Mesothelial cell of epicardium (in vitro differentiated cells): ENCODE measurements at places on chromosomes 11 and 22. TPM values are rescaled to one million over a fixed set of nuclear protein-coding genes. Genes with fewer than 3 reads are reported as not detected.

GRCh38 chr11:9008011-9008550, 4.3 kb upstream of the NRIP3 start:
- no peak for DNase-seq

DNA sequence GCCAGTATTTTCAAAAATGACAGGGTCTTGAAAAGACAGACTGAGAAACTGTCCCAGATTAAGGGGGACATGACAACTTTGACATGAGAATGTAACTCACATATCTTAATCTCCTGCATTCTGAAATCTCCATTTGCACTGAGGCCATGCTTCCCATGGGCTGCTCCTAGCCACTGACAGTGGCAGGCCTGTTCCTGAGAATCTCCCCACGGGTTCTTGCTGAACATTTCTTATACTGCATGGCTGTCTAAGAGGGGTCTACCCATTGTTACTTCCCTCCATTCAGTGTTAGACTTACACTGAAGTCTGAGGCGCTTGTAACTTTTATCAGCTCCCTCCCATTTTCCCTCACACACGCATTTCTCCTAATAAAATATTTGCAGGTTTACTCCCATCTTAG, 1.5 kb downstream of the CEP295 start:
- no peak for DNase-seq

DNA sequence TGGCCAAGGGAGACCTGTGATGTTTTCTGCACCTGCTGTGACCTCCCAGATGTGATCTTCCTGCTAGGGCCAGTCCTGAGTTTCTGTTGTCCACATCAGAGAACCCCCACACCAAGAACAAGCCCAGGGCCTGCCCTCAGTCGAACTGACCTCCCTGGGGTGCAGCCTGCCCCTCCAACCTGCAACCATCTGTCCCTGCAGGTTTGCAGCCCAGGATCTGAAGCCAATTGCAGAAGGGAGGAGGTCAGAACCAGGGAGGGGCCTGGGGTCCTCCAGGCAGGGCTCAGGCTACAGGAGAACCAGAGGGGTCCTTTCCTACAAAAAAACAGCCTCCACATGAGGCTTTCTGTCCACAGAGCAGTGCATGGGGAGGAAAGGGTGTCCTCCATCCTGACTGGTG, 807 bp downstream of the TRIM3 start:
- DNase-seq = no peak

DNA sequence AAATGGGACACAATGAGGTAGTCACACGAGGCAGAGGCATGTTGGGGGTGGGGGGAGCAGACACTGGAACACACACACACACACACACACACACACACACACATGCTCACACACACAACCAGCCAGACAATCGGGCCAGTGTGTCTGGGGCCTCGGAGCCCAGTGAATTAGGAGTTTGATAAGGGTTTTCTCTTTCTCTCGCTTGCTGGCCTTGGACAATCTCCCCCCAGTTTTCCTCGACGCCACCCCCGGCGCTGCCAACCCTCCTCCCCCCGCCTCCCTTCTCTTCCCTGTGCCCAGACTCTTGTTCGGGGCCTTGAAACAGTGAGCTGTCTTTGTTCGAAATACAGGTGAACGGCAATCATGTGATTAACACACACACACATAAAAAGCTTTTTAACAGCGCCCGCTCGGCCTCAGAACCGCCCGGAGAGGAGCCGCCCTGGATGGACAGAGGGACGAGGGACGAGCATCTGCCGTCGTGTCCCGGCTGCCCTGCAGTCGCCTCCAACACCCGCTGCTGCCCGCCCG, 1.5 kb upstream of the SOX10 start:
- no peak for DNase-seq

GRCh38 chr11:118605116-118605867, 2.1 kb upstream of the PHLDB1 start:
- no peak for DNase-seq

- DNase-seq = no peak
Measured at GRCh38 chr11:65111159-65111743, 421 bp upstream of the TM7SF2 start.

DNA sequence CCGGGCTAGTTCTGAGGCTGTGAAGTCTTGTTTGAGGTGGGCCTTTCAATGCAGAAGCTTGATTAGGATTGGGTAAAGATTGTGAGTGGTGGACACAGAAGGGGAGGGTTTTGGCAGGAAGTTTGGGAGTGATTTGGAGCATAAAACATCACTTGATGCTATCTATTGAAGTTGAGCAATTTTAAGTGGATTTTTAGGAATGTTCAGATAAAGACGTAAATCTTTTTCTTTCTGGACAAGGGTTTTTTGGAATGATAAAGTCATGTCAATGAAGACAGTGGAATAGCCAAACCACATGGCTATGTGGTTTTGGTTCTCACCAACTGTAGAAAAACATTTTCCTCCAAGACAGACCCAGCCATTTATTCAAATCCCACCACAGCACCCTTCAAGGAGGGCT, 111.2 kb upstream of the SNX19 start:
- no peak for DNase-seq

DNA sequence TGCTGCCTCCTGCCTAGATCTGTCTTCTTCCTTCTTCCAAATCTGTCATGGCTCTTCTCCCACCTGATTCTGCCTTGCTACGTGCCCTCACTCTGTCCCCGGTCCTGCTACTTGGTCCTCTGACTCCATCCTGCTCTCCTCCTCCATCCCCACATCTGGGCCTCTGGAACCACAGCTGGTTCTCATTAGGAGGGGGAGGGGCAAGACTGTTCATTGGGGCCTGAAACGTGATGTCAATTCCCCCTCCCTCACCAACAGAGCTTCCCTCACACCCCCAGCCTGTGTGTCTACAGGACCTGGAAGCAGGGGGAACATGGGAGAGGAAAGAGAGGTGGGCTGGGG, 9.1 kb downstream of the DCHS1 start:
- DNase-seq = no peak

- DNase-seq = no peak
Measured at GRCh38 chr11:9047964-9048523, 43.4 kb downstream of the SCUBE2 start.

DNA sequence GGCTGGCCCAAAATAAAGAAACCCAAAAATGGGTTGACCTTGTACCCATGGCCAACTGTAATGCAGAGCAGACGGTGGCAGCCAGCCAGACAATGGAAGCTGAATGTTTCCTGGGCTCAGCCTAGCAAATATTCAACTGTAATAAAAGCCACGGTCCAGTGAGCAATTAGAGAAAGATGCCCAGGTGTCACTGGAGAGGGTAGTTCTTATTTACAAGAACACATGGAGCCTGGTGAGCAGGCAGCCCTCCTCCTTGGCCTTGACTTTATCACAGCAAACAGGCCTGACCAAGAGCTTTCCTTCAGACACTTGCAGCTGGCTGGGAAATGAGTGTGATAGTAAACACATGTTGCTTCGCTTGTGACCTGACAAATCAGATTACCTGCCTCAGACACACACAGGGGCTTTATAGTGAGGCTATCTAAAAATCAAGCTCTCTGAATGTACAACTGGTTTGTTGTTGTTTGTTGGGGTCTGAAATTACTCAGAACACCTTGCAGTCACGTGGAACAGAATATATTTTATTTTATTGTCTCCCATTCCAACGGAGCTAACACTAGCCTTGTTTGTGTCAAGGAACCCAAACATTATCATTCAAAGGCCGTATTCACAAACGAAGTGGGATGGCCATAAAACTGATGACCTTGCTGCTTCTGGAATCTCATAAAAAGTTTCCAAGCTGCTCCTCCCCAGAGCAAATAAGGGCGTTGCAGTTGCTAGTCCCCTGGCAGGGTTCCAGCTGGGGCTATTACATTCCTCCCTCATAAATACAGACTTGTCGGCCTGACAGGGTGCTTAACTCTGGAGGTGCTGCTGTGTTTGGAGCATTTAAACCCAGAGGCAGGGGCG, 161.1 kb downstream of the BBOX1 start:
- DNase-seq = peak; percentile 87

GRCh38 chr22:45221201-45221600, 19.5 kb downstream of the KIAA0930 start:
- no peak for DNase-seq

- no peak for DNase-seq
Measured at GRCh38 chr11:94747146-94747545, 21.0 kb upstream of the AMOTL1 start.

PLAAT3 gene
- total RNA-seq = 0.89 to 1.6 TPM (median 1.5 TPM) in 3 replicates

DESI1 gene
- total RNA-seq = 35.4 to 37.5 TPM (median 36.7 TPM) in 3 replicates

ZNRD2 gene
- 23.1 to 27.8 TPM (median 27.4 TPM) in 3 replicates for total RNA-seq

CDKN1C gene
- total RNA-seq = 132 to 148 TPM (median 146 TPM) in 3 replicates

OR5M11 gene
- not detected in 3 replicates for total RNA-seq

SEC14L6 gene
- total RNA-seq = 2.0 to 2.3 TPM (median 2.1 TPM) in 3 replicates

CTNND1 gene
- total RNA-seq = 234 to 250 TPM (median 238 TPM) in 3 replicates

MRGPRX3 gene
- total RNA-seq = not detected in 3 replicates

WT1 gene
- total RNA-seq = 122 to 131 TPM (median 125 TPM) in 3 replicates

CARD18 gene
- not detected in 3 replicates for total RNA-seq

OR4P4 gene
- not detected in 3 replicates for total RNA-seq
